ENCODE measurements at places on chromosomes 3 and 15.

DNA sequence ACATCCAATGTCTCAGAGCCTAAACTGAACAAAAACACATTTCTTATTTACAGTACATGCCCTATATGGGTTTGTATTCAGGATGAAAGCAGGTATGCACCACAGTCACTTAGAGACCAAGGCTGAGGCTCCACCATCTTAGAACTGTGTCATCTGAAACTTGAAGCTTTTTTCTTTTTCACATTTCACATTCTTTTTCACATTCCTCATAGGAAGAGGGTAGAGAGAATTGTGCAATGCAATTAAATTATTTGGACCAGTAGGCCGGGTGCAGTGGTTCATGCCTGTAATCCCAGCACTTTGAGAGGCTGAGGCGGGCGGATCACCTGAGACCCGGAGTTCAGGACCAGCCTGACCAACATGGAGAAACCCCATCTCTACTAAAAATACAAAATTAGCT is 591.0 kb downstream of the MECOM start:
- DNase-seq: no peak

DNA sequence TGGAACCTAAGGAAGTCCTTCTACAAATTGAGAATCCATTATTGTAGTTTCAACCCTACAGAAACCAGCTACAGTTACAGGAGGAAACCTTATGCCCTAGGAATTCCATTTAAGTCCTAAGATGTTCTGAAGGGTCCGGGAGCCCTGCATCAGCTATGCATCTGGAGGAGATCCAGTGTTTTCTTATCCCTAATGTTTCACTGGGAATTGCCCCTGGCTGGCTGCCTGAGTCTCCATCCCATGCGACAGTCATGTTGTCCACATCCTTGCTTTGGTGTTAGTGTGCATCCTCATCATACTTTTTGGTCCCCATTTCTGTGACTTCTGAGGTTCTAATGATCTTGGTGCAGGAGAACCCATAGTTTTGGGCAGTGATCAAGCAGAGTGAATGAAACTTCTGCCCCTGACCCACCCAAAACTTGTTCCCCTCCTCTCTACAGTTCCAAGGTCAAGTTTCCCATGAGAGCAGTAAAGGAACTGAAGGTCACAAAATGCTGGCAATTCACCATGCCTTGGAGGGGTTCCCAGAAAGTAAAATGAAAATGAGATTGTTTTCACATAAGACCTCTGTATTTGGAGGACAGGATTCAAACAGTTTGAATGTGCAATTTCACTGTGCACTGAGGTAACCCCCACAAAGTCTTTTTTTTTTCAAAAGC is 121.9 kb upstream of the PHLDB2 start:
- DNase-seq: no peak

GRCh38 chr3:114490829-114491228 is 197.0 kb downstream of the TIGIT start:
- DNase-seq: no peak

DNA sequence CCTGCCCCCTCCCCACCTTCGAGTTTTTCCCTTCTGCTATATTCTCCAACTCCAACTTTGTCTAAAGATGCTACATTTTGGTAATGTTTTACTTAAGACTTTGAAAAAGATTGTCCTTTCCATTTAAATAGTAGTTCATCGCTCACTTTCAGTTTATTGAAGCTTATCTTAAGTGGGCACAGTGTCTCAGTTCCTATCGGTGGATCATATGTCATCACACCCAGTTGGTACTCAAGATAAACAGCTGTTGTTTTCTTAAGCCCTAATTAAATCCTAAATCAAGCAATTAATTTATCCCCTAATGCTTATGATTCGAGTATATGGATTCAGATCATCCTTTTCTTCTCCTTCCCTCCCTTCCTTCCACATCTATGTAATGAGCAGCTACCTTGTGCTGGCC is 210.7 kb downstream of the TLE3 start:
- DNase-seq: no peak

DNA sequence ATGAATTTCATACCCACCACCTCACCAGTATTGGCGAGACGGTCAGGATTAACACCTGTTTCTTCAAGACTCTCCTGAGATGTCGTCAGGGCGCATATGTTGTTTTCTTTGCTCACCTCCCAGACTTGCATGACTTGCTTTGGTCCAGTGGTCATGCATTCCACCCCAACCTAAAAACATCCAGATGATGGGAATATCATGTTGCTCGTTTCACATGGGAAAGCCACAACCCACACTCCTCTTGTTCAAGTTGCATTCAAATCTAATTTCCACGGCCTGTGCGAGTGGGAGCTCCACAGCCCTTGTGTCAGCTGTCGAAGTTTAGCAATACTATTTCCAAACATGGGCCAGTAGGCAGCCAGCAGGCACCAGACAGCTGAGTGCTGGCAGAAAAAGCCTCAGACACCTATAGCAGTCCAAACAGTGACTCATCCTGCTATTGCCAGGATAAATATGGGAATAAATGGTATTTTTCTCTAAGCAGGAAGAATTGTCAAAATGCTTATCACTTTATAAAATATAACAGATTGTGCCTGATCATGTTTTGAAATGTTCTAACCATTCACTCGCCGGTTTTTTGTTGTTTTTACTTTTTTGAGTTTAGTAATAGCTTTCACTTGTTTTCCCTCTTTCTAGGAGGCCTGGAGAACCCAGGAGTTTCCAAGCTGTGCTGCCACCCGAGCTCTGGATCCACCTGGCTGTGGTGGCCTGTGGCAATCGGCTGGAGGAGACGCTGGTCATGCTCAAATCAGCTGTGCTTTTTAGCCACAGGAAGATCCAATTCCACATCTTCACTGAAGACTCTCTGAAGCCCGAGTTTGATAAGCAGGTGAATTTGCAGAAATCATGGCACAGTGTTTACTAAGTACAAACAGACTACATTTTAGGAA is 20.1 kb downstream of the GXYLT2 start:
- DNase-seq: no peak

- DNase-seq: no peak
These were observed 15.5 kb downstream of the RABL3 start for GRCh38 chr3:120726791-120727190.

DNA sequence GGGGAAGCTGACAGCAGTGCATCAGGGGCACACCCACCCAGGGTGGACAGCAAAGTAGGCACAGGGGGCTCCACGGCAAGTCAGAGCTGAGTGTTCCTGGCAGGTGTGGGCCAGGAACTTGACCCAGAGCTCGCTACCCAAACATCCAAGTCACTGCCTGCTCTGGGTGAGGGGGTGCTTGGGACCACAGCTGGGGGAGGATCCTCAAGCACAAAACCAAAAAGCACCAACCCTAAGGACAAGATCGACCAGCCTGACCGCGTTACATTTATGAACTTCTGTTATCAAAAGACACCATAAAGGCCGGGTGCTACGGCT is 101.2 kb downstream of the CHSY1 start:
- DNase-seq: no peak

DNA sequence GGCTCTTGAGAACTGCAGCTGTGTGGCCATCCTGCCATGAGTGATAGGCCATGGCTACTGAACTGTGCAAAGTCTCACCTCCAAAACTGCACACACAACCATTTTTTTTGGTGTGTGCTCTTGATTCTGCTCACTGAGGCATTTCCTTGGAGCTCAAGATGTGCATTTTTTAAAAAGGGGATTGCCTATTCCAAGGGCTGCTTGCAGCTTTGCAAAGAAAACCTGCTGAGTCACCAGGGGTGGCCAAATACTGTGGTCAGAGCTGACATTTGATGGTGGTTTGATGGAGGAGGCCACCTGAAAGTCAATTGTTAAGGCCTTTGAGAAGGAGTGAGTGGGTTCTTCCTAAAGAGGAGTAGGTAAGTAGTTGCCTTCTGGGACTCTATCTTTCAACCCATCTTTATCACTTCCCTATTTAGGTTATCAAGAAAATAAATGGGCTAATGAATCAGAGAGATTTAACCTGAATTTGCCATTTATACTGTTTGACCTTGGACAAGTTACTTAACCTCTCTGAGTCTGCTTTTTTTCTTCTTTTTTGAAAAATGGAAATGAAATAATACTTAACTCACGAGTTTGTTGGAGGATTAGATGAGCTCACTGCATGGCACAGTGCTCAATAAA is 87.9 kb downstream of the CHST2 start:
- no peak for DNase-seq

DNA sequence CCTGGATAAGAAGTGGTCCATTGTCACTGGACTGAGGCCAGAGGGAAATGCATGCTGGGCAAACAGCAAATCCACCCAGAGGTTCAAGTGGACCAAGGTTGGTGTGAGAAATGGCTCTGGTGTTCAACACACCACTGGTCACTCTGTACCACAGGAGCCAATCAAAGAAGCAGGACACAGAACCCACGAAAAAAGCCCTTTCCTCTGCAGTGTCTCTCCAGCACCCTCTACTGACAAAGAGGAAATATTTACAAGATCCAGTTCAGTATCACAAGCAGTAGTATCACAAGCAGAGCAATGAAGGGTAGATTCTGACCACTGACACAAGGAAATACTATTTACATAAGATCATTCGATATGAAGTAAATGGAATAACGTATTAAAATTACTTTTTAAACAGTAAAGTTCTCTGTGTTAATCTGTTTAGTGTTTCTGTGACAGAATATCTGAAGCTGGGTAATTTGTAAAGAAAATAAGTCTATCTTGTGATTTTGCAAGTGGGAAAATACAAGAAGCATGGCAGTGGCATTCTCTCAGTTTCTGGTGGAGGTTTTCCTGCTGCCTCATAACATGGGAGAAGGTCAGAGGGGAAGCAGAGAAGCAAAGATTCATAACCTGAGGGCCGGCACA is 390.7 kb downstream of the EFHB start:
- no peak for DNase-seq

GRCh38 chr3:49602877-49603411 is 48.7 kb downstream of the BSN start:
- peak; percentile 53 for DNase-seq

DNA sequence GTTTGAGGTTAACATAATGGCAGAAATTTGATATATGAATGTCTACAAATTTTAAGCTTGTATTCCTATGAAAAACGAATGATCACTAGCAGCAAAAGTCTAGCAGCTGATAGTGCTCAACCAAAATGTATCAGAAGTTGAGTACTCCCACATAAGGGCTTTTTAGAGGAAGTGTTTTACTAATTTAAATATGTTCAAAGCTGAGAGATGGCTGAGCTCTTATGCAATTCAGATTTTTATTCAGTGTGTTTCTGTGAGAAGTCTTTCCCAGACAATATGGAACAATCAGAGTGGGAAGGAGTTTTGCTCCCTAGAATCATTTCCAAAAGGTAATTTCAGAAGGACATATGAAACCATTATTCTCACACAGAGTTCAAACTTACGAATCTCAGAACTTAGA is 327.0 kb downstream of the ZPLD1 start:
- DNase-seq: no peak

DNA sequence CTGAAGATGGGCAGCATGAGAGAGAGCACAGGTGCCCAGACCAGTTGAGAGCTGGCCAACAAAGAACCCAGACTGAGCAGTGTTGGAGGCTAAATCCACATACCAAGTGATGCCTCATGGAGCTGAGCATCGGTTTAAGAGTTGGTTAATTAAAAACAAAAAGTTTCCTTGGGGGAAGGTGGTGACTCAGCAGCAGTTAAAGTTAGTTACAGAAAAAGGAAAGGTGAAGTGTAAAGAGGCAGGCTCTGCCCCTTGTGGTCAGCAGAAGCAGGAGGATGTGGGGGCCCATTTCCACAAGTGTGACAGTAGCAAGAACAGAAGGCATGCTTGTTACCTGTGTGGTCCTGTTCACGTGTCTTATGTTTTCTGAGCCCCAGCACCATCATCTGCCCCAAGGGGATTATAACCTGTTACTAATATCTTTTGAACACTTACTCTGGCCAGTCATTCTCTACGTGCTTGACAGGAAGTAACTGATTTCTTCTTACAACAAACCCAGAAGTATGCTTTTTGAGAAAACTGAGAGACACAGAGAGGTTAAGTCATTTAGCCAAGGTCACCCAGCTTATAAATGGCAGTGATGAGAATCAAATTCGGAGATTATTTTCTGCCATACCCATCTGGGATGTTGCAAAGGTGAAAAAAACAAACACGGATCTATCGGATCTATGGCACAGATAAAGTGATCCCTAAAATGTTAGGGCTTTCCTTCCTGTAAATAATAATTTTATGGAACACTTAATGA is 91.0 kb downstream of the EPHB1 start:
- DNase-seq: no peak

DNA sequence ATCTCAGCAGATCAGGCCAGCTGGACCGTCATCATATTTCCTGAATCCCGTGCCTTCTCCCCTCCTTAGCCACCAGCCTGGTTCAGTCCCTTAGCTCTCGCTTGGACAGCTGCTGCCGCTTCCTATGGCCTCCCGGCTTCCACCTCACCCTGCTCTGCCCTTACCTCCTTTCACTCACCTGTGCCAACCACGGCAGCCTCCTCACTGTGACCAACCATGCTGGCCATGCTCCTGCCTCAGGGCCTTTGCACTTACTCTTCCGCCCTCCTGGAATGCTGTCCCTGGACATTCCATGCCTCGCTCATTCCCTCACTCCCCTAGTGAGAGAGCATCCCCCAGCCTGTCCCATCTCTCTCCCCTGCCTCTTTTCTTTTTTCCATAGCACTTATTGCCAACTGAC is 19.2 kb downstream of the GRIP2 start:
- DNase-seq: no peak

DNA sequence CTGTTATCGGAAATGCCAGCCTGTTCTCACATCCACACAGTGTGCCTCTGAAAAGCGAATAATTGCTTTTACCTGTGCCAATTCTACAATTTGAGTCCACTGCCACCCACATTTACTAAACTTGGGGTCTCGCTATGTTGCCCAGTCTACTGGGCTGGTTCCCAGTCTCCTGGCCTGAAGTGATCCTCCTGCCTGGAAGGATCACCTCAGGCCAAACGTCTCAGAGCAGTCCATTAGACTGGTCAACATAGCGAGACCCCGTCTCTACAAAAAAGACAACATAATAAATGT is 827 bp upstream of the INO80 start:
- no peak for DNase-seq
